ENCODE measurements at places on chromosomes 5 and 9. TPM values are rescaled to one million over a fixed set of nuclear protein-coding genes. Genes with fewer than 3 reads are reported as not detected.
A peak's percentile ranks its signal among the peaks of the same experiment; 100 is the strongest.

The IL7R gene
- not detected for total RNA-seq

- peak; percentile 26 for DNase-seq
Observed at GRCh38 chr5:77560677-77561263, 68.7 kb upstream of the WDR41 start.

DNA sequence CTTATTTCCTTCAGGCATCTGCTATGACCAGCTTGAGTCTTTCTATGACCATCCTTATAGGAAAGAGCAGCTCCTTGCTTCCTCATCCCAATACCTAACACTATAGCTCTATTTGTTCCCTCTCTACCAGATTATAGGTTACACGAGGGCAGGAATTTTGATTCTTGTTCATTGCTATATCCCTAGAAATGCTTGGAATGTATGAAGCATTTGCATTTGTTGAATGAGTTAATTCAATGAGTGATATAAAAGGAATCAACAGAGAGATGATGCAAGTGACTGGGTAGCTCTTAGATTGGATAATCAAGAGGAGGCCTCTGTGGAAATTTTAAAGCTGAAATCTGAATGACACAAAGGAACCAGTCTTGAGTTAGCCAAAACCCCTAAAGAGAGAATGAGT is 13.9 kb downstream of the ZCCHC9 start:
- DNase-seq, result no peak

The MARCOL gene
- total RNA-seq, result not detected

DNA sequence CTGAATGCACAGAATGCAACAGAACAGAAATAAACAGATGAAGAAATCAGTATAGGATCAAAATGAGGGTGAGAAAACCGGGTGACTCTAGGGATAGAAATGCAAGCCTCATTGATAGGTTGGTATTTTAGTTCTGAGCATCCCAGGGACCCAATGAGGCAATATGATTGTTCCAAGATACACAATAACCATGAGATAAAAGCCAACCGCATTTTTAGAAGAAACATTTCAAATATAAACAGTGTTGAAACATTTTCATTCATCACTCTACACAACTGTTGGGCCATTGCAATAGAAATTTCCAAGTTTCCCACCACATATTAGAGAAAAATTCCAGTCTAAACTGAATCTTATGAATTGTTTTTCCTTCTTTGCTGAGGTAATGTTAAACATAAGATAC is 452.3 kb upstream of the PTGER4 start:
- DNase-seq, result no peak

DNA sequence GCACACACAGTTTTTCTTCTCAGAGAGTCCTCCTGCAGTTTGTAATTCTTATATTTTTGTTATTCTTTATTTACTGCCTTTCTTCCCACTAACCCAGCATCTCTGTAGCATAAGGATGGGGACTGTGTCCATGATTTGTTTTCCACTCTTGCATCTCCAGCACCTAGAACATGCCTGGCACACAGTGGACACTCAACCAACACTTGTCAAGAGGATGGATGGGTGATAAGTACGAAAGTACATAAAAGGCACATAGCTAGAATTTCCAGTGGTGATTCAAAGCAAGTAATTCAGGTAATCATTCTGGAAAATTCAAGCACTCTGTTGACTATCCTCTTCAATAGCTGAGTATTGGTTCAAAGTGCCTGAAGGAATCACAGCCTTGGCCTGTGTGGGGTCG is 60.2 kb upstream of the TRIO start:
- no peak for DNase-seq

The CEL gene
- 0.87 TPM for total RNA-seq

DNA sequence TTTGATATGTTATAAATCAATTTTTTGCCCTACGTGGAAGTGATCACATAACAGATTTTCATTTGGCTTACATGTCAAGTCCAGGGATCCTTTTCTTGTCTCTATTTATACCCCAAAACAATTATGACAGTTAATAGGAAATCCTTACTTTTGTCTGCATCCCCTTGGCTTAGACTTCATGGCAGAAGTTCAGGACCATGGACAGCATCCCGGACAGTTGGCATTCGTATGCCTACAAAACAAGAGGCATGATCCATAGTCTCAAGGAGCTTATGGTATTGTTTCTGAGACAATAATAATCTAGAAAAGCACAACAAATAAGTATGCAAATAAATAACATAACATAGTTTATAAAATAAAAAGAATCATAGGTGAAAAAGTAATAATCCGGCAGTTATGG is 214.3 kb upstream of the GRIA1 start:
- peak; percentile 43 for DNase-seq

GRCh38 chr5:81363093-81363871 is 30.7 kb downstream of the ACOT12 start:
- DNase-seq, result no peak

The SHB gene
- total RNA-seq, result 11.6 TPM

The ARHGEF28 gene
- total RNA-seq, result 0.41 TPM

The KCNV2 gene
- total RNA-seq, result 1.4 TPM

The IL17B gene
- not detected for total RNA-seq

The IL3 gene
- not detected for total RNA-seq

- DNase-seq, result no peak
Observed at GRCh38 chr5:134438721-134439123, 27.0 kb upstream of the CDKN2AIPNL start.

- no peak for DNase-seq
Observed at GRCh38 chr5:127425037-127425436, 92.4 kb upstream of the PRRC1 start.

DNA sequence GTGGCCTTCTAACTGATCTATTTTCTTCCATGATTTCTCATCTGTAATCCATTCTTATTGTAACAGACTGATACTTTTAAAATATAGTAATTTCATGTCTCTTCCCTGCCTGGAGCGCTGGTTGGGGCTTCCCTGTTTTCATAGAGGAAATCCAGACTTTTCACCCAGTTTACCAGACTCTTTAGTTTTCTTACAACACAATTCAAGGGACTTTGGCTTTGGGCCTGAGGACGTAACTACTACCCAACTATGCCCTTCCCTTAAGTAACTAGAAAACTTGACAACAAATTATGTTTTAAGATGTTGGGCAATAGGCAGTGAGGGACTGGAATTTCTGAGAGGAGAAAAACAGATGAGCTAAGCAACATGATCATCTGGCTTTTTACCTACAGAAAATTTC is 289.6 kb downstream of the FGF10 start:
- DNase-seq, result no peak

DNA sequence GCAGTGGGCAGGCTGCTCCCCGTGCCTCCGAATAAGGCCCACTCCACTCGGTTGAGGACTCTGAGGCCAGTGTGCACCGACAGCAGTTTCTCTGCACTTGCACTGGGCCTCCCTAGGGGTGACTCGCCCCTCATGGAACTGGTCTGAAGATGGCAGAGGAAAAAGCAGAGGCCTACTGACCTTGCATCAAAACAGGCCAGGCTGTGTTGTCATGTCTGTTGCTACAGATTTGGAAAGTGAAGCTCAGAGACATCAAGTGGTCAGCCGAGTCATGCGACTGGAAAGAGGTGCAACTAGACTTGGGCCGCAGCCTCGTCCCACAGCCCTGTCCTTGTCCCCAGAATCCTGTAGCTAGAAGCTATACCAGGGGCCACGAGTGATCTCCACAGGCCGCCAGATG is 78.3 kb downstream of the DCP2 start:
- no peak for DNase-seq

The FBP2 gene
- total RNA-seq, result not detected

DNA sequence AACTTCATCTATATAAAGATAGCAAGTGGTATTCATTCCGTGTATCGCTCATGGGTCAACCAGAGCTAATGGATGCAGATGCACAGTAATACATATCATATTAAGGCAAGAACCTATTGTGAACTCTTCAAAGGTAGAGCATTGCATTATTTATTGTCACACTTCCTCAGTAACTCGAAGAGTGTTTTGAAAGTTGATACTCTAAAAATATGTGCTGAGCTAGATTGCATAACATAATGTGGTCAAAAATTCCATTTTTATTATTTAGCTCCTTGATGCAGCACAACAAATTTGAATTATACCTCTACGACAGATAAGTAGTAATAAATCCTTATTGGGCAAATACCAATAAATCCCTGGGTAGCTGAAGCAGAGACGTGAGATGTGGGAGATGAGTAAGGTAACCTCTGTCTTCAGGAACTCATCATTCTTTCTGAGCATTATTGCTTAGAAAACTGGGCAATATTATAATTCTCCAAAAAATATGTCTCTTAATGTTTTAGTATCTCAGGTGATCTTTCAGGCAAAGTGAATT is 70.3 kb downstream of the CDH18 start:
- no peak for DNase-seq

The NTMT1 gene
- total RNA-seq, result 80.5 TPM

The PCDHGA12 gene
- 0.10 TPM for total RNA-seq

DNA sequence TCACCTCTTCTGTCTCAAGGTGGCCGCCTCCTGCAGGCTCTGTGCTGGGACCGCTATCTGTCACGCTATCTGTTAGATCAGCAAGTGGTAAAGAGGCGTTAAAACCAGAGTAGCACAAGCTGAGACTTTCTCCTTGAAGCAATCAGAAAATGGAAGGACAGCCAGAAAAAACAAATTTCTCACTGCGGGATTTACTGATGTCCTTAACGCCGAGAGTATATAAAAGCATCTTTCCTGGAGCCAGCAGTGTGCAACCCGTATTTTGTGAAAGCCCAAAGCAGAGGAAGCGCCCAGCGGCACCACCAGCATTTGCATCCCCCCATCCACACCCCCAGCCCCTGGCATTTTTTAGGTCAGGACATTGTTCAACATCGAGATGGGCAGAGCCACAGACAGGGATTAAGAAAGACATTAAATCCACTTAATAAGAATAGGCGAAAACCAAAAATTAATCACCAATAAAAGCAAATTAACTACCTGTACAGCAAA is 48.6 kb downstream of the DUSP1 start:
- no peak for DNase-seq

The HMMR gene
- 65.2 TPM for total RNA-seq

GRCh38 chr9:137224830-137225694 is at the start of gene CYSRT1:
Gene CYSRT1 (plus strand): TSS chr9:137225174. CDS start chr9:137225622, 448 bp downstream.
- DNase-seq, result no peak

The ALAD gene
- 11.6 TPM for total RNA-seq

The FBN2 gene
- total RNA-seq, result 29.2 TPM

GRCh38 chr5:88551724-88552345 is 283.2 kb upstream of the TMEM161B start:
- DNase-seq, result no peak

DNA sequence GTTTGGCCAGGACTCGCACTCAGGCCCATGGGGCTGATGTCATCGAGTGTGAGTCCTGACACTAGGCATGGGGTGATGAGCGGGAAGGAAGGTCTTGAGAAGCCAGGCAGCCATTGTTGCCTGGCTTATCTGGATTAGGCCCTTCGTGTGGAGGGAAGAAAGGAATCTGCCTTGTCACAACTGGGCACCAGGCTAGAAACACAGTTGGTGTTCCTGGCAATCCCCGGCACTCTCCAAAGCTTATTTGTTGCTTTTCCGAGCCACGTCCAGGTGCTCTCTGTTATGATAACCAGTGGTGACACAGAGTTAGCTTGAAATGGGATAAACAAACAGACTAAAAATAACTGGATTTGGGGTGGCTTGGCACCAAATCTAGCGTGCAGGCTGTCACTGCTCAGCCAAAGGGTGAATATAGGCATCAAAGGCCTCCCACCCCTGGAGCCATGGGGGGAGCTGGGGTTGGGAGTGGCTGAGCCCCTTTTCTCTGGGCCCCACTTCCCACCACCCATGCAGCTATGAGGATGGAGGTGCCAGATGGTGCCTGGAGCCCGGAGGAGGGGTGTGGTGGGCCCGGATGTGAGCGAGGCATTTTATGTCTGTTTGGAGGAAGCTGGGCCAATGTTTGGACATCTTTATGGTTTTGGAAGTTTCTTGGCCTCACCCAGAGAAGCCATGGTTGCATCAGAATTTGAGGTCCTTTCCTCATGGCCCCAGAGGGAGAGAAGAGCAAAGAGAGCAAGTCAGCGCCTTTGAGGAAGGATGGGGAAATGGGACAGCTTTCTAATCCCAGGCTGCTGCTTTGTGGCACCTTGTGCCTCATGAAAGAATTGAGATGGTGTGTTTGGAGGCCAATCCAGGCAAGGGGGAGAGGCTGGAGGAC is 98.0 kb upstream of the PITX1 start:
- DNase-seq, result no peak

GRCh38 chr9:108634204-108634603 is 221.6 kb downstream of the ACTL7B start:
- no peak for DNase-seq

The IL9 gene
- total RNA-seq, result not detected

GRCh38 chr5:123545506-123545905 is 33.5 kb downstream of the CSNK1G3 start:
- DNase-seq, result no peak

- DNase-seq, result no peak
Observed at GRCh38 chr9:89635816-89636215, 31.0 kb downstream of the GADD45G start.

DNA sequence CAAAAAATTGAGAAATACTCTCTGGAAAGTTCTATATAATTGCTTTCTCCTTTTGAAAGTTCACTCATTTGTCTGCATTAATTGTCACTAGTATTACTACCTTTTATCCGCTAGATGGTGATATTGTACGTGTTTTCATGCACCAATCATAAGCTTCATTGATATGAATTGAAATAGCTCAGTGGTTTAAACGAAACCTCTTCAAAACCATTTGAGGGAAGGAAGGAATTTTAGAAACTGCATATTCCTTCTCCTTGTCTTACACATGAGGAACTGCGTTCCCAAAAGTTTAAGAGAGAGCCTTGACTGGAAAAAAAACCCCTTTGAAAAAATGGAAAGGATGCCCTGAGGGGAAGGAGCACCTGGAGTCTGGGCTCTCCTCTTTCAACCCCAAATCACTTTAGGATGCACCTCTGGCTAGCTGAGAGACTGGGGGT is 98.6 kb downstream of the YTHDC2 start:
- DNase-seq, result peak; percentile 43

GRCh38 chr5:139821806-139822552 is 26.4 kb downstream of the PSD2 start:
- no peak for DNase-seq

The MLANA gene
- total RNA-seq, result not detected

- no peak for DNase-seq
Observed at GRCh38 chr5:168877132-168877892, 298.1 kb upstream of the PANK3 start.

The PCSK1 gene
- total RNA-seq, result 9.2 TPM

- no peak for DNase-seq
Observed at GRCh38 chr9:18976709-18977531, 56.1 kb downstream of the SAXO1 start.

GRCh38 chr5:157477814-157478494 is 17.9 kb downstream of the NIPAL4 start:
- DNase-seq, result no peak

- DNase-seq, result no peak
Observed at GRCh38 chr9:88716596-88717290, 181.8 kb downstream of the NXNL2 start.

GRCh38 chr5:117262572-117263131 is 688.0 kb upstream of the SEMA6A start:
- DNase-seq, result peak; percentile 2
